Activated CD4-positive, alpha-beta memory T cell treated with anti-CD3 and anti-CD28 coated beads, Interleukin-2, amount 10 ng/mL, durations not matched to agents 7 days and 5 days (primary cell): ENCODE measurements at places on chromosomes 16 and 17. TPM values are rescaled to one million over a fixed set of nuclear protein-coding genes. Genes with fewer than 3 reads are reported as not detected.

Gene RPTOR
- total RNA-seq: 91.8 TPM

- H3K4me1 ChIP-seq: no peaks in the 10 kb centered on the region
- H3K27me3 ChIP-seq: no peaks in the 10 kb centered on the region
- H3K4me3 ChIP-seq: no peak overlapping the region
- no peaks in the 10 kb centered on the region for H3K36me3 ChIP-seq
- no peak for DNase-seq
Observed at GRCh38 chr16:65786916-65787315, 579.6 kb upstream of the CDH5 start.

- no peaks in the 10 kb centered on the region for H3K4me1 ChIP-seq
- H3K27ac ChIP-seq: no peak overlapping the region
- H3K36me3 ChIP-seq: no peaks in the 10 kb centered on the region
- no peak for DNase-seq
- no peak overlapping the region for H3K4me3 ChIP-seq
- H3K27me3 ChIP-seq: no peaks in the 10 kb centered on the region
Observed at GRCh38 chr16:22665048-22665797, 148.7 kb upstream of the HS3ST2 start.

Gene IGFALS
- total RNA-seq: not detected

GRCh38 chr16:14559809-14560241 is 70.2 kb downstream of the PARN start:
- H3K4me1 ChIP-seq: peaks cover 3% of the 10 kb centered on the region
- H3K4me3 ChIP-seq: no peak overlapping the region
- H3K27ac ChIP-seq: no peak overlapping the region
- peaks cover 12% of the 10 kb centered on the region for H3K36me3 ChIP-seq
- no peaks in the 10 kb centered on the region for H3K27me3 ChIP-seq

Gene CCL1
- 6.8 TPM for total RNA-seq

- H3K4me3 ChIP-seq: no peak overlapping the region
- no peak for DNase-seq
- H3K27ac ChIP-seq: no peak overlapping the region
- H3K36me3 ChIP-seq: peaks cover 44% of the 10 kb centered on the region
- no peaks in the 10 kb centered on the region for H3K27me3 ChIP-seq
- H3K4me1 ChIP-seq: peaks cover 24% of the 10 kb centered on the region
Observed at GRCh38 chr16:4058386-4058785, 57.9 kb downstream of the ADCY9 start.
